ENCODE measurements at places on chromosomes 5 and 9.

- DNase-seq, result no peak
Observed at GRCh38 chr5:96509316-96509715, 76.3 kb upstream of the PCSK1 start.

- no peak for DNase-seq
Observed at GRCh38 chr9:98993570-98993945, 49.9 kb downstream of the COL15A1 start.

- DNase-seq, result no peak
Observed at GRCh38 chr9:136348691-136349090, 14.9 kb downstream of the DNLZ start.

DNA sequence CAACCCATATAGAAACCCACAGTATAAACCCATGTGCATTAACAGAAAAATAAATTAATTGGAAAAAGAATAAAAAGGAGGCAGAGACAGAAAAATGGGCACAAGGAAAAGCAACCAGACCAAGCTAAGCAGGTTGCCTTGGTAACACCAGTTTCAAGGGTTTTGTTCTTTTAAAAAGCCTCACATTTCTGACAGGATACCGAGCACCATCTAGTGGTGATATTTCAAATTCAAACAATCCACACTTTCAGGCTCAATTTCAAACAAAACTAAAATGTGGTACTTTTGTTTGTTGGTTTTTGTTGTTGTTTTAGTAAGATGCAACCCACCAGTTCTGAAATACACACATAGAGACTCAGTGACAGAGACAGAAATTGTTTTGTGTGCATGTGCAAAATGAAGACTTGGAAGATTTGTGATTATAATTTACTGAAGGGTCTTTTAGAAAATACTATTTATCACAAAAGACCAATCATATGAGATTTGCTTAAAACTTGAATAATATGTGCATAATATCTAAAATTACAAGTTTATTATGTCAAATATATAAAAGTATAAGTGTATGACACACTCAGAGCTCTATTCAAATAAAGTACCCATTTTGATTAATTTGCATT, 318.2 kb downstream of the SLCO4C1 start:
- no peak for DNase-seq

DNA sequence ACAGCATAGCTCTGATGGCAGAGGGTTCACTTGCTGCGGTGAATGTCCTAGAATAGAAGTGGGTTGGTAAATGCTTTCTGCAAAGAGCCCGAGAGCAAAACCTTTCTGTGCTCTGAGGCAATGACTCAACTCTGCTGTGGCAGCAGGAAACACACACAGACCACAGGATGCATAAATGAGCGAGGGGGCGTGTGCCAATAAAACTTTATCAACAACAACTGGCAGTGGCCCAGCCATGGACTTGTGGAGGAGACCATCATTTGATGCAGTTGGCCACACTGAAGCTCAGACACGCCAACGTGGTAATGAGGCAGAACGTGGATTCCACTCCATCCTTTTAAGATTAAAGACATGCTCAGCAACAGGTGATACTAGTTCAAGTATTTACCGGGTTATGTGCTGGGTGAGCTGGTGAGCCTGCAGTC, 6.8 kb downstream of the MRPL36 start:
- DNase-seq, result peak; percentile 43

- DNase-seq, result no peak
Observed at GRCh38 chr5:157464519-157465171, 4.6 kb downstream of the NIPAL4 start.

DNA sequence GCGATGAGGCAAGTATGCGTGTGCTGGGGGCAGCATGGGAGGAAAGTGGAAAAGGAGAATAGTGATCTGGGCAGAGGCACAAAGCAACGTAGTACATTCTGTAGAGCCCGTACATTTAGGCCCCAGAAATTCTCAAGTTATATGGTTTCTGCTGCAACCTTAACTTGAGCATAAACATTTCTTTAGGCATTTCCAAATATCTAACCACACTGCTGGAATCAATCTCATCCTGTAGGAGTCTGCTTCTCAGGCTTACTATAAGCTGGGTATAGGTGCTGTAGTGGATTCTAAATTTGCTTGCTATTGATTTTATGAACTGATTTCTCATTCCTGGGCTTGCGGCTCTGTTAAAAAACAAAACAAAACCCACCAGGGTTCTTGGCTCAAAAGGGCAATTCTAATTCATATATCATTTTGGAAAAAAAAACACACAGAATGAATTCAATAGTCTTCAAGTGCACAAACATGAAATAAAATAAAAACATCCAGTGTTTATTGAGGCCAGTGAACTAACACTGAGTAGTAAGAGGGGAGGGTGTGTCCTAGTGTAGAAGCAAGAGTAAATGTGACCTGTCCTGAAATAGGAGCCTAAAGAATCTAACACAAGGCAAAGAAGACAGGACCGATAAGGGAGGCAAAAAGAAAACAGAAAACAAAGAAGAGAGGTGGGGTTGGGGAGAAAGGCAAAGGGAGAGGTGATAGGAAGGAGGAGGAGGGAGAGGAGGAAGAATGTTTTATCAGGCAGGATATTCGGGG, 145.5 kb upstream of the LHFPL2 start:
- no peak for DNase-seq

DNA sequence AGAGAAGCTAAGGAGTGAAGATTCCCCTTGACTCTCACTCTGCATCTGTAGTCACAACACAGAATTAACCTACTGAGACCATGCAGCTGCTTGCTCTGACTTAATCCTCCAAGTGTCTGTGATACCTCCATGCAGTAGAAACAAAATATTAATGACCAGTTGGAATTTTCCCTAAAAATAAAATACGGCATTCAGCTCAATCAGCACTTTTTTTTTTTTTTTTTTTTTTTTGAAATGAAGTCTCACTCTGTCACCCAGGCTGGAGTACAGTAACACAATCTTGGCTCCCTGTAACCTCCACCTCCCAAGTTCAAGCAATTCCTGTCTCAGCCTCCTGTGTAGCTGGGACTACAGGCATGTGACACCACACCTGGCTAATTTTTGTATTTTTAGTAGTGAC, 48.4 kb downstream of the WDR41 start:
- DNase-seq, result no peak

DNA sequence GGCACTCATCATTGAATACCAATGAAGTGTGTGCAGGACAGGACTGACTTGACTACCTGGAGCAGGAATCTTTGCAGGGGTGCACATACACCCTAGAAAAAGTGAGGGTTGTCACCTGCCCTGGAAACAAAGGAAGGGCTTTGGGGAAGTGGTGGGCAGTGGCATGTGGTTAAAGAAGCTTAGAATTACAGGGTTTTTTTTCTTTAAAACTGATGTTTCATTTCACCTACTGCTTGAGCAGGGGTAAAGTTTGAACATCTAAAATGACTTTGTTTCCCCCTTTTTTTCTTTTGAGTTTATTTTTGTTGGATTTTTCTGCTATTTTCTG, 2.0 kb upstream of the KDM3B start:
- DNase-seq, result no peak

- DNase-seq, result no peak
Observed at GRCh38 chr5:12141496-12141895, 237.2 kb upstream of the CTNND2 start.

- DNase-seq, result no peak
Observed at GRCh38 chr5:1783216-1783554, 16.5 kb downstream of the MRPL36 start.

GRCh38 chr5:87572090-87572489, 159.4 kb upstream of the CCNH start:
- DNase-seq, result no peak

DNA sequence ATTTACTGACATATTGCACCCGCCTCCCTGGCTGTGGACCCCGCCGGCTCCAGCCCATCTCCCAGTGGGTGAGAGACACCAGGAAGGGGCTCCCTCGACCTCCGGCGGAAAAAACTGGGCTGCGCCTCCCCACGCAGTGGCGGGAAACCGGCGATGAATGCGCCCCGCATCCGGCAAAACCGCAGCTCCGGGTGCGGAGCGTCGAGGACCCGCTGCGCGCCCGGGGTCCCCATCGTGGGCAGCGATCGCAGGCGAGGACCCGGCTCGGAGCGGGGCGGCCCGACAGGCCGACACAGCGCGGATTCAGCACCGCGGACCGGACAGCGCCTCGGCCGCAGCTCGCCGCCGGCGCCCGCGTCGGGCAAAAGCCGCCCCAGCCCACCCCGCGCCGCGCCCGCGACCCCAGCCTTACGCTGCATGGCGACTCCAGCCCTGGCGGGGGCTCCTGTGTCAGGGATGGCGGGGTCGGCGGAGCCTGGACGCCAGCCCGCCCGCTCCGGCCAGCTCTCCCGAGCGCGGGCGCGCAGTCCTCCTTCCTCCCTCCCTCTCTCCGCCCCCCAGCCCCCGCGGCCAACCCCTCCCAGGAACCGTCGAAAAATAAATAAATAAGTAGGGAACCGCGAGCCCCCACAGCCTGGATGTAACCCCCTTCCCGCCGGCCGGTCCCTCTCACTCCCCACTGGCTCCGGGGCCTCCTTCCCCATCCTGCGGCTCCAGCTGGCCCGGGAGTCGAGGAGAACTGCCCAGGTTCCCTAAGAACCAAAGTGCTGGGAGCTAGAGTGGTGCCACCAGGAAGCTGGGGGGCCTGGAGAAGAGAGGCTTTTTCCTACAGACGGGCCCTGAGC, 3.1 kb downstream of the LHX3 start:
- DNase-seq, result no peak

Data from activated T-helper 1 cell treated with anti-CD3 and anti-CD28 coated beads, Interleukin-2, amount 50 U/mL, for 16 hours (primary cell).